ENCODE measurements at places on chromosomes 4 and X.
A peak's percentile ranks its signal among the peaks of the same experiment; 100 is the strongest.

- DNase-seq, result no peak
These were observed 318.7 kb downstream of the SLC7A11 start for GRCh38 chr4:137923494-137923893.

GRCh38 chr4:154485127-154485773, 6.3 kb downstream of the DCHS2 start:
- no peak for DNase-seq

- DNase-seq, result no peak
These were observed 609.3 kb downstream of the FSTL5 start for GRCh38 chr4:161554372-161554990.

DNA sequence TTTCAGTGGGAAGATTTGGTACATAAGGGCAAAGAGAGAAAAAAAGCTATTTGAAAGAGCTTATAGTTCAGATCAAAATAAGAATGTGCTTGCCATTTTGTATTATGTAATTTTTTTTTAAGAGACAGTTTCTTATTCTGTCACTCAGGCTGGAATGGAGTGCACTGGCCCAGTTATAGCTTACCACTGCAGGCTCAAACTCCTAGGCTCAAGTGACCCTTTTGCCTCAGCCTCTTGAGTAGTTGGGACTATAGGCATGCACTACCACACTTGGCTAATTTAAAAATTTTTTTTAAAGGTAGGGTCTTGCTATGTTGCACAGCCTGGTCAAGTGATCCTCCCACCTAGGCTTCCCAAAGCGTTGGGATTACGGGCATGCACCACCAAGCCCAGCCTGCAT, 22.2 kb upstream of the USP53 start:
- no peak for DNase-seq

DNA sequence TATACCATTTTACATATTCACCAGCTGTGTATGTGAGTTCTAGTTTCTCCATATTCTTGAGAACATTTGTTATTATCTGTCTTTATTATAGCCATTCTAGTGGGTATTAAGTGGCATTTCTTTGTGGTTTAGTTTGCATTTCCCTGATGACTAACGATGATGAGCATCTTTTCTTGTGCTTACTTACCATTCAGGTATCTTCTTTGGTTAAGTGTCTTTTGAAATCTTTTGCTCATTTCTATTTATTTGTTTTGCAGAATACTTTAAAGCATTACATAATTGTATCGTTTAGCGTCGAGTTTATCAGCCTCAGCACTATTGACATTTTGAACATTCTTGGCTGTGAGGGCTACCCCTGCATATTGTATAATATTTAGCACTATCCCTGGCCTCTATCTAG, 85.4 kb downstream of the FRMPD4 start:
- DNase-seq, result no peak

DNA sequence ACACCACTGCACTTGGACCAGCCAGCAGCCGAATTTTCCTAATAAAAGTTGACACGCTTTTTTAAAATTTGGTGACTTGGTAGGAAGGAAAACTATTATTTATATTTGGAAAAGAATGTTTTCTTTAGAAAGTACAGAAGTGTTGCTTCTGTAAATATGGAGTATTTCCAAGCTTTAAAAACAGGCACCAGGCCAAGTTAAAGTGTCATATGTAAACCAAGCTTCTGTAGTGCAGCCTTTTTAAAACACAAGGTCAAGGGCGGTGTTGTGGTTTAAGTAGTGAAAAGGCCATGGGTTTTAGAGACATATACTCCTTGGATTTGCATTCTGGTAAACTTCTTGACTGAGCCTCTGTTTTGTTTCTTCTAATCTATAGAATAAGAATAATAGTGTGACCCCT, 62.7 kb downstream of the TRIM2 start:
- no peak for DNase-seq

- DNase-seq, result no peak
These were observed 5.1 kb downstream of the APEX2 start for GRCh38 chrX:55005256-55005655.

DNA sequence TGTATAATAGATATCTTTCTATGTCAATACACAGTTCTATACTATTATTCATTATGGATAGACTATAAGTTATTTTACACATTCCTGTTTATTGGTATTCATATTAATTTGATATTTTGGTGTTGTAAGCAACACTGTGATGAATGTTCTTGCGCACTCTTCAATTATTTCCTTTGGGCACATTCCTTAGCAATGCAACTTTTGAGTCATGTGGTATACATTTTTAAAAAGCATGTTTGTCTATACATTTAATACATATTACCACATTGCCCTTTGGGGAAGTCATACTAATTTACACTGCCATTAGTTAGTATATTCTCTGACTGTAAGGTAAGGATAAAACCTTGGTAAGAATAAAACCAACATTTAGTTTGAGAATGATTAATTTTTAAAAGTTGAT, 21.0 kb downstream of the FRAS1 start:
- DNase-seq, result no peak

DNA sequence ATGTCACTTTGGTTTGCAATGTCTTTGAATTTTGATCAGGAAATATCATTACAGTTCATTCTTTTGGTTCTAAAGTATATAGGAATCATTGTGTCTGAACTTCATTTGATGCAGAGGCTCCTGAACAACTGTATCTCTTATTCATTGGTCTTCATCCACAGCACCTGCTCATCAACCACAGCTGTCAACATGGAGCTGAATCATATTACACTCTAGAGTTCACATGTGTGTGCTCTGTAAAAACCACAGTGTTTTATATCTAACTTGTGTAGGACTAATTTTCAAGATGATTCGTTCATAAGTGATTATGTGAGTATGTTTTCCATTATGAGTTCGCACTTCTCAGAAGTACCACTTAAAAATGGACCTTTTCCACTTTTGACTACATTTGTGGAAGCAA, 643.3 kb upstream of the FAM241A start:
- DNase-seq, result no peak

DNA sequence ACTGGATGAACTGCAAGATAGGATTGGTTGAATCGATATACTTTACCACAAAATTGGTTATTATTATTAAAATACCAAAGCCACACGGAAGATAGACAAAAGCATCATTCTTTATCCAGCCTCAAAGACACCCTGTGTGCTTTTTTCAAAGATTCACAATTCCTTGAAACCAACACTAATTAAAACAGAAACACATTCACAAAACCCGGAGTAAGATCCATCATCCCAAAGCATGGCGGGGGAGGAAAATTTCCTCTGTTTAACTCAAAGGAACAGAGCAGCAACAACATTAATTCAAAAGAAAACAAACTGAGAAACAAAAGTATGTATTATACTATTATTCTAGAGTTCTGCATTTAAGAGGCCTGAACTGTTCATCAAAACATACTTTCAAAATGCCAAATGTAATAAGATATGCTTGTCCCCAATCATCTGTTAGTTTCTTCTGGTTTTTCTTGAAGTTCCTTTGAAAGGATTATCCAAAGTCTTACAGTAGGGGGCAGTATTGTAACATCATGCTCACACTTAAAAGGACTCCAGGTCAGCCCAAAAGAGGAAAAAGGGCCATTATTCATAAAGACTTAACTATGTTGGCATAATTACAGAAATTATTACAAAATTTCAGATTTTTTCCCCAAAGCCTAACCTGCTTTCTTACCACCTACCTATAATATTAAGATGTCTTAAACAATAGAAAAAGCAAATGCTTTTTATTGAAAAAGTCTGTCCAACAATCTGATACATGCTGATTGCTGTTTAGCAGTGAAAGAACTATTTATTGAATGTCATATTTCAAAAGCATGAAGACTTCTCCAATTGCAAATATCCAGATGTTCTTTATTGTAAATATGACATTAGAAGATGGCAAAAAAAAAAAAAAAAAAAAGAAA, 168.7 kb downstream of the SCFD2 start:
- peak; percentile 90 for DNase-seq

DNA sequence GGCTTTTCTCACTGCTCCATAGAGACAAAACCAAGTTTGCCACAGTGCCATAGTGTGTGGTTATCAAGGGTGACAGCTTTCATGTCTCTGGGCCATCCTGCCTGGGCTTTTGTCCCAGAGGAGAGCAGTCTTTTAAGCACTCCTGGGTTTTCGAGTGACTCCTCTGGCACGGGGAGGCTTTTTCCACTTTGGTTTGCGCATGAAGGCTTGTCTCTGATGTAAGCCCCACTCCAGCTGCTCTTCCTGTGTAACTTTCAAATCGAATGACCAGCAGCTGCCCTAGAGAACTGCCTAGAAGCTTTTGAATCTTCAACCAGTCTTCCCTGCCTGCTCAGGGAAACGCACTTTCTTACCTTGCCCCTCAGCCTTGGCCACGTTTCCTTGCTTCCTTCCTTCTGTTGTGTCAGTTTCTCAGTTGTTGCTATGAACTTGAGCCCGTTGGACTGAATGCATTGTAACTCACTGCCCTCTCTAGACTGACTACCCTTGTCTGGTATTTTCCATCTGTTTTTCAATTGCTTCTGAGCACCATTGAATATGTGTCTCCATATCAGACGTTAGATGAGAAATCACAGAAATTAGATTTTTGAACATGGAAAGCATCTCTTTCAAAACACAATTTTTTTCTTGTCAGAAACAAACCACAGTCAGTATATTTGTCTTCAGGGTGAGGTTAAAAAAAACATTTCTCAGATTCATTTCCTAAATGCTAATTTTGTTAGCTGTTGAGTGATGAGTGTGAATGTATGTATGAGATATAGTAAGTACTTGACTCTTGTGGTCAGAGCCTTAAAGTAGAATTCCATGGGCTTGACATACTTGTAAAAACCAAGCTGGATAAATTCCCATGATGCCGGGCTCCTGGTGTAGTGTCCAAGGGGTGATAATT, 45.3 kb downstream of the SLC9A6 start:
- no peak for DNase-seq

GRCh38 chr4:95505151-95505550, 43.6 kb downstream of the UNC5C start:
- DNase-seq, result no peak

- no peak for DNase-seq
These were observed 45.1 kb upstream of the CDX4 start for GRCh38 chrX:73401591-73402266.

GRCh38 chr4:98710831-98711230, 52.4 kb upstream of the TSPAN5 start:
- no peak for DNase-seq

DNA sequence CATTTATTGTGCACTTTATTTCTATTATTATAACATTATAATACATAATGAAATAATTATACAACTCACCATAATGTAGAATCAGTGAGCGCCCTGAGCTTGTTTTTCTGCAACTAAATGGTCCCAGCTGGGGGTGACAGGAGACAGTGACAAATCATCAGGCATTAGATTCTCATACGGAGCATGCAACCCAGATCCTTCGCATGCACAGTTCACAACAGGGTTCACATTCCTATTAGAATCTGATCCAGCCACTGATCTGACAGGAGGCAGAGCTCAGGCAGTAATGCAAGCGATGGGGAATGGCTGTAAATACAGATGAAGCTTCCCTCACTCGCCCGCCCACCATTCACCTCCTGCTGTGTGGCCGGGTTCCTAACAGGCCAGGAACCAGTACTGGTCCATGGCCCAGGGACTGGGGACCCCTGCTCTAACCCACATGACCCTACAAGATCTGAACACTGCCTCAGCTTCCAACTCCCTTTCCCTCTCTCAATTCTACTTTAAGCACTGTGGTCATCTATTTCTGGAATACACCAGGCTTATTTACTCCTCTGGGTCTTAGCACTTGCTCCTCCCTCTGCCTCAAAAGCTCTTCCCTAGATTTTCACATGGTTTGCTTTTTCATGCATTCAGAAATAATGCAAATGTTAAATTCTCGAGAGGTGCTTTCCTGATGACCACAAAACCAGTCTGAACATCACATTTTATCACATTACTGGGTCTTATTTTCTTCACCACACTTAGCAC, 166.8 kb upstream of the HCCS start:
- DNase-seq, result no peak

DNA sequence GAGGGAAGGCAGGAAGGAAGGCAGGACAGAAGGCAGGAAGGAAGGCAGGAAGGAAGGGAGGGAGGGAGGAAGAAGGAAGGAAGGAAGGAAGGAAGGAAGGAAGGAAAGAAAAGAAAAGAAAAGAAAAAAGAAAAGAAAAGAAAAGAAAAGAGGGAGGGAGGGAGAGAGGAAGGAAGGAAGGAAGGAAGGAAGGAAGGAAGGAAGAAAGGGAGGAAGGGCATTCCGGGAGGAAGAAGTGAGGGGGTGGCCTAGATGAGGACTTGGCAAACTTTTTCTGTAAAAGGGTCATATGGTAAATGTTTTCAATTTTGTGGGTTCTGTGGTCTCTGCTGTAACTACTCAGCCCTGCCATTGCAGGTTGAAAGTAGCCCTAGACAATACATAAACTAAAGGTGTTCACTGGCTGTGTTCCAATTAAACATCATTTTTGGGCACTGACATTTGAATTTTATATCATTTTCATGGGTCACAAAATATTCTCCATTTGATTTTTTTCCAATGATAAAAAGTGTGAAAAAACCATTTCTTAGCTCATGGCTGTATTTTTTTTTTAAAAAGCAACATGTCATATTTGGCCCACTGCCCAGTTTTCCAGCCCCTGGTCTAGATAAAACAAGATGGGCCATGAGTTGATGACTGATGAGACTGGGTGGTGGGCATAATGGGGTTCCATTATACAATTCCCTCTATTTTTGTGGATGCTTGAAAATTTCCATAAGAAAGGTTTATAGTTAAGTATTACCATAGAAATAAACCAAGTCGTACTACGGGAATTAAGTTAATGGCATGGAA, 3.1 kb downstream of the ZNF630 start:
- DNase-seq, result peak; percentile 19

GRCh38 chrX:14125462-14125861, 95.8 kb upstream of the GEMIN8 start:
- DNase-seq, result no peak

DNA sequence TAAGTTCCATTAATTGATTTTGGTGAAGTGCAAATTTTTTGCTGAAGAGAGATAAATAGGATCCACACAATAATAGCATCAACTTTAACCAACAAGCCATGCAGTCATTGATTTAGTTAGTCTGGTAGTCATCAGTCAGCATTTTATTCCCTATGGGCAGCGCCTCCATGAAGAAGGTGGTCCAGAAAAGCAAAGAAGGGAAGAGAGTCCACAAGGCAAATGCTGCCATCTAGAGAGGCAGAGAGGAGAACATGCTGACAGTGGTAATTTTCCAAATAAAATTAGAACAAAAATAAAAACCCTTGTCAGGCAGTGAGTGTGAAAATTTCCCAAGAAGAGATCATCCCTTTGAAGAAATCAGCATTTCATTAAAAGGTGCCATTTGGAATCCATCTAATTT, 366.7 kb upstream of the FAM241A start:
- DNase-seq, result no peak

- DNase-seq, result no peak
These were observed 337.9 kb downstream of the CAMK2D start for GRCh38 chr4:113423631-113424030.

GRCh38 chr4:86892636-86892960, 376 bp upstream of the C4orf36 start:
- peak; percentile 38 for DNase-seq

DNA sequence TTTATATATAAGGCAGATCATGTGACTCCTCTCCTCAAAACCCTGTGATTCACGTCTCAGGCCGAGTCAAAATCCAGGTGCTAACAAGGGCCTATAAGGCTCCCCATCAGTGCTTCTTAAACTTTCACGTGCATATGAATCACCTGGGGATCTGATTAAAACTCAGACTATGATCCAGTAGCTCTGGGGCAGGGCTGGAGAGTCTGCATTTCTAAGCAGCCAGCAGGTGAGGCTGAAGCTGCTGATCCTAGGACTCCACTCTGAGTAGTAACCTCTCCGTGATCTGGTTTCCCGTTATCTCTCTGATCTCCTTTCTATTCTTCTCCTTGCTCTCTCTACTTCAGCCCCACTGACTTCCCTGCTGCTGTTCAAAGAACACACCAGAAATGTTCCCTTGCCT, 252.4 kb upstream of the RPS6KA3 start:
- DNase-seq, result no peak
